GM13977 (cell line): ENCODE measurements at places on chromosomes 16 and 17.

GRCh38 chr17:71304498-71305158 lies 816.2 kb upstream of the SOX9 start:
- DNase-seq = no peak

DNA sequence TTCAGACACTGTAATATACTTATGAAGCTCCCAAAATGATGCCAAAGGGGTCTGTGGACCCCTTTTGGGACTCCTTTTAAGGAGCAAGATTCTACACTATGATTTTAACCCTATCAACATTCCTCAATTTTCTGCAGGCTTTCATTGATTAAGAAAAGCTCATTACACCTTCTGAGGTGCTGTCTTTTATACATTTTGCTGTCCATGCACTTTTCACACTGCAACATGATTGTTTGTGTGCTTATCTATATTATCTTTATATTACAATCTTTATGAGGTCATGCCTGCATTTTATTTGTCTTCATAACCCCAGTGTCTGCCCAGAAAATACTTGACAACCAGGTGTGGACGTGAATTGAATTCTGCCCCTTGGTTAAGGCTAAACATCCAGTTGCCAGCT lies 482.6 kb upstream of the ZFHX3 start:
- no peak for DNase-seq

DNA sequence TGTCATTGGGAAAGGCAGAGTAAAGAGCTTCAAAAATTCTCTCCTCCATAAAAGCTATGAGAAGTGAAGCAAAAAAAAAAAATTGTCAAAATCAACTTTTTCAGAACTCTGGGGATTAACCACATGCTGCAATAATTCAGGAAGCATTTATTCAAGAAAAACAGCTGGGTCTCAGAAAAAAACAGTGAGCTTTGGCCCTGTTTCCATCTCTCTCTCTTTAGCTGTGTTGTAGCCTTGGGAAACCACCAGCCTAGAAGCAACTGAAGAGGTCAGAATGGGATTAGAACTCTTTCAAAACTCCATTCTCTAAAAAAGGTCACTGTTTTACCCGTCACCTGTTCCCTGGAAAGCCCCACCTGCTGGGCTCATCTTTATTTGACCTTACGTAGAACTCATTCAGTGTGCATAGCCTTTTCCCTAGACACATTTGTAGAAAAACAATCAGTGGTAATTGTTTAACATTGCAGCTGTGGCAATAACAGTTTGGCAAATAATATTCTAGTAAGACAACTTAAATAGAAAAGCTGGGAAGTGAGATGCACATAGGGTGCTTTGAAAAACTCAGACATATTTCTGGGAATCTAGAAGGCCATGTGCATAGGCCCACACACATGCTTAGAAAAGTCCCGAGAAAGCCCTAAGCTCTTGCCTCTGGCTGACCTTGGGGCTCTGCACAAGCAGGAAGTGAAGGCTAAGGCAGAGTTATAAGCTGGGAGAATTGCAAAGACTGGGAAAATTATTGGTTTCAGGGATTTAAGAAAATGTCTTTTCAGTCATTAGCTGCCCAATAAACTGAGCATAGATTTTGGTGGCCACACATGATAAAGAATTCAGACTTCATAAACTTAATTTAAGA lies 18.0 kb downstream of the SLC5A11 start:
- no peak for DNase-seq

GRCh38 chr17:17766077-17766743 lies 70.6 kb downstream of the SREBF1 start:
- peak; percentile 79 for DNase-seq

GRCh38 chr17:49694847-49695697 lies 12.7 kb downstream of the SLC35B1 start:
- DNase-seq = peak; percentile 74

- peak; percentile 1 for DNase-seq
These were observed 5.0 kb downstream of the EVPLL start for GRCh38 chr17:18382441-18383078.

- DNase-seq = no peak
These were observed 30.0 kb downstream of the SDK2 start for GRCh38 chr17:73614256-73614655.

DNA sequence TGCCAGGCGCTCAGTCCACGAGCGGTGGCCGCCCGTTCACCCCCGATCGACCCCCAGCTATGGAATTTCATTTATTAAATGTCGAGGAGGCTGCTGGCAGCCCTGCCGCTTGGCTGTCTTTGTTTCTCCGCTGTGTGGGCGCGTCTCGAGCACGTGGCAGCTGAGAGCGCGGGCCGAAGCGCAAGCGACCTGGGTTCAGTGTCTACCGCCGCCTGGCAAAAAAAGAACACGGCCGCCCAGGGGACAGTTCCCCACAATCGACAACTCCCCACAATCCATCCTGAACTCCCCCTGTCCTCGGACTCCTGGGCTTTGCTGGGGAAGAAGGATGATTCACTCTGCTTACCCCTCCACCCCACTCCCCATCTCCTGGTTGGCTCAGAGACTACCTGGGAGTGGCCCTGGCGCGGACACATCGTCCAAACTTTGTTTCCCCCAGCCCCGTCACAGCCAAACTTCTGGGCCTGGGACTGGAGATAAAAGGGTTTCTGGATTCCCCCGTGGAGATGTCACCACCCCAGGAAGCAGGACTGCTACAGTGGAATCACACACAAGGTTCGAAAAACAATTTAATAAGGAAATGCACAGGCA lies 1.7 kb upstream of the ANKRD13B start:
- peak; percentile 58 for DNase-seq

DNA sequence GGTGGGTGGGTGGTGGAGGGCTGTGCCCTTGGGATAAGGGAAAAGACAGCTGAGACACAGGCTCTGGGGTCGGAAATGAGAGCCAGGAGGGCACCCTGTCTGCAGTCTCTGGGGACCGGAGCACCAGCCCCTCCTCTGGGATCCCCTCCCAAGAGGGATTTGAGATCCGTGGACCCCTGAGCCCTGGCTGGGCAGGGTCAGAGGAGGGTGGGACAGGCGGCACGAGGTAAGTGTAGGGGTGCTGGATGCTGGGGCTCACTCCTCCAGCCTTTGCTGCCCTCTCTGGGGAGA lies 425 bp downstream of the SGSH start:
- peak; percentile 69 for DNase-seq
